Psoas muscle (tissue), 8 donors: ENCODE measurements at places on chromosomes 2 and 18. TPM values are rescaled to one million over a fixed set of nuclear protein-coding genes. Genes with fewer than 3 reads are reported as not detected.
A peak's percentile ranks its signal among the peaks of the same experiment; 100 is the strongest.

DNA sequence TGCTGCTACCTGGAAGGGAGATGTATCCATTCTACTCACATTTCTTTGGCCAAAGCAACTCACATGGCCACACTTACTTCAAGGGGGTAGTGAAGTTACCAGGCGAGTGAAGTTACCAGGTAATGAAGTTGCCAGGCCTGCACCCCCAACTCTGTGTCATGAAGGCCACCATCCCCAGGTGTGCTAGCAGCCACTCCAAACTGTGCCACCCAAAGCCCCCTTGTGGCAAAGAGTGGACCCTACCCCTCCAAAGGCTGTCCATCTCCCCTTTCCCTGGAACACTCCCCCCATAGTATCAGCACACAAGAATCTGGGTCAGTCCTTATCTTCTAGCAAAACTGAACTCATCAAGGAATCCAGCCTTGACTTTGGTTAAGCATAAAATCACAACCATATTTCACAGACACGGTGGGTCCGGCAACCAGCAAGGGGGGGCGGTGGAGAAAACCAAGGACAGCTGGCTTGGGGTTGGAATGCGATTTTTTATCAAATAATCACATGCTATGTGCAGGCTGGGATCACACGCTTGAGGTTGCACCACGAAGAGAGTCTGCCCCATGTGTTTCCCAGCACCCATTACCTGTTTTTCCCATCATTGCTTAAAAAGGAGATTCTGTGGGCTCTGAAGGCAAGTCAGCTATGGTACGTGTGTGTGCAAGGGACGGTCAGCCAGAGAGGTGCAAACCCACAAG, 60.9 kb downstream of the ZFP36L2 start:
- no peak for DNase-seq

DNA sequence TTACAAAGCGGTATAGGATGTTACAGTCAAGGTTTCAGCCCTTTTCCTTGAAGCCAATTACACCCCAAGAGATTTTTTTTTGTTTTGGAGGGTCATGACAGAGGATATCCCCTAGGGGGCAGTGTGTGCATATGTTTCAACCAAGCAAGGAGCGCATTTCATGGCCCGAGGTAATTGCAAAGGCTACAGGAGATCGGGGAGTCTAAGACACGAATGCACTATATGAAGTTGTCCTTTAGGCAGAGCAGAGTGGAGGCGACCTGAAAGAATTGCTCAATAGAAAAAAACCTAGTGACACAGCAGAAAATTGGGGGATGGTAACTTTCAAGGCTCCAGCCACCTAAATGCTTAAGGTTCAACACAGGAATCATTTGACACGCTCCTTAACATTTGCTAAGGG, 219.8 kb upstream of the PARD3B start:
- no peak for DNase-seq

- no peak for DNase-seq
These were observed 4.3 kb downstream of the LRP2 start for GRCh38 chr2:169358016-169358415.

- DNase-seq, result no peak
These were observed 24.8 kb upstream of the STARD7 start for GRCh38 chr2:96233436-96233835.

- DNase-seq, result peak; percentile 44
These were observed 114.7 kb downstream of the FAM210A start for GRCh38 chr18:13611601-13612195.

DNA sequence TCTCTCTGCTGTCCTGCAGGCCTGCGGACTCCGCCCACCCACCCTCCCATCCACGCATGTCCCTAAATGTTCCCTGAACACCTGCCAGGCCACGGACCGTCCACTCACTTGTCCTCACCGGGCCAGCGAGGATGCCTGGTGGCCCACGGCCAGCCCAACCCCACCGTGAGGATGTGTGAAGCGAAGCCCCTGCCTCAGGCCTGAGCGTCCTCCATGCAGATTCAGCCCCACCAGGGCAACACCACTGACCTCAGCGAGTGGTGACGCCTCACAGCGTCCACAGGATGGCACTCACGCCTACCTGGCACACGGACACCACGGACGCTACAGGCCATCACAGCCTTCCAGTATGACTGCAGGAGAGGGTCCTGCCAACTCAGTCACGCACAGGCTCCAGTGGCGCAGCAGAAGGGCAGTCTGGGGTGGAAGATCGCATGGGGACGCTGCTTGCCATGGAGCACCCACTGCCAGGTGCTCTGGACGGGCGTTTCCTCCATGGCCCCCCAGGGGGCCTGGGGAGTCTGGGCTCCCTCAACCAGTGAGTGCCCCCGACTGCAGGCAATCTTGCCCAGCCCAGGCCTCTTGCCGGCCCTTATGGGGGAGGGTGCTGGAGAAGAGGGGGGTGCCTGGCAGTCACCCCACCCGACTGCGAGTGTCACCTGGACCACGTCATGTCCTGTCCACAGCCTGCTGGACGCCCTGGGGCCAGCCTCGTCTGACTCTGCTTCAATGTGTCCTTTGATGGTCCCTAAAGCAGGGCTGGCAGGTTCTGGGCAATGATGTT, 25.4 kb downstream of the HDAC4 start:
- peak; percentile 60 for DNase-seq

- no peak for DNase-seq
These were observed 3.7 kb upstream of the ACKR3 start for GRCh38 chr2:236565879-236566402.

GRCh38 chr2:160465002-160465401, 28.6 kb downstream of the RBMS1 start:
- no peak for DNase-seq

GRCh38 chr2:17303054-17303453, 215.2 kb downstream of the RAD51AP2 start:
- DNase-seq, result no peak

DNA sequence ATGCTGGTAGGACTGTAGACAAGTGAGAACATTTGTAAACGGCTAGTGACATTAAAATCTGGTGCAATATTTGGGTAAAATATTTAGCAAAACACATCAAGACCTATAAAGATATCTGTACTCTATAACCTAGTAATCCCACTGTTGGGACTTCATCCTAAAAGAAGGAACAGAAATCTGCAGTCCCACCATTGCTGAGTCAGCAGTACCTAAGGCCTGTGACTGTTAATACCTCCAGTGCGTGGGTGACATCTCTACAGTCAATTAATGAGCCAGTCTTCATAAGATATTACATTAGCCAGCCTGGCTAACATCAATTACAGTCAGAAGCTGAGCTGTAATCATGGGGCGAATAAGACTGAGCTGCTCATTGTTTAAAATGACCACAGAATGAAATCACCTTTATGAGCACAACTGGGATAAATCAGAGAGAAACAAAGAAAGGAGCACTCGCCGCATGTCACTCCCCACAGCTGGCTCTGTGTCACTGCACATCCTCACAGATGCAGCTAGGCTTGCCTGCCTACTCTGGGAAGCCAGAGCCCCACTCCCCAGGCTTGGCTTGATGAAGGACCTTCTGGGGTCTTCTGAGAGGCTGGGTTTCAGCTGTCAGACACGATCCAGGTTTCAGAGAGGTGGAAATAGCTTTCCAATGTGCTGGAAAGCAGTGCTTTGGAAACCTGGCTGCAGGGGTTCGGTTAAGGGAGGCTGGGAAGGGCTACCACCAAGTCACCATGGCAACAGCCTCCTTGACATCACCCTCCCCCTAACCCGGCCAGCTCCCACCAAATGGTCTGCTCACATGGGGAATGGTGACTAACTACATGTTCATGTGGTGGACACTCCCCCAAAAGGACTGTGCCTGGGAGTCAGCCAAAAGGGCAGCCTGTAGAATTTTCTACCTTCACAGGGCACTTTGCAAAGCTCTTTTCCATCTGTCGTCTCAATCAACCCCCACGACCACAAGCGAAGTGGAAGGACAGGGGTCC, 145.0 kb downstream of the ZBTB7C start:
- no peak for DNase-seq

- DNase-seq, result no peak
These were observed 158.8 kb upstream of the WDSUB1 start for GRCh38 chr2:159445307-159445706.

GRCh38 chr2:98498703-98499440, 54.2 kb downstream of the INPP4A start:
- no peak for DNase-seq

DNA sequence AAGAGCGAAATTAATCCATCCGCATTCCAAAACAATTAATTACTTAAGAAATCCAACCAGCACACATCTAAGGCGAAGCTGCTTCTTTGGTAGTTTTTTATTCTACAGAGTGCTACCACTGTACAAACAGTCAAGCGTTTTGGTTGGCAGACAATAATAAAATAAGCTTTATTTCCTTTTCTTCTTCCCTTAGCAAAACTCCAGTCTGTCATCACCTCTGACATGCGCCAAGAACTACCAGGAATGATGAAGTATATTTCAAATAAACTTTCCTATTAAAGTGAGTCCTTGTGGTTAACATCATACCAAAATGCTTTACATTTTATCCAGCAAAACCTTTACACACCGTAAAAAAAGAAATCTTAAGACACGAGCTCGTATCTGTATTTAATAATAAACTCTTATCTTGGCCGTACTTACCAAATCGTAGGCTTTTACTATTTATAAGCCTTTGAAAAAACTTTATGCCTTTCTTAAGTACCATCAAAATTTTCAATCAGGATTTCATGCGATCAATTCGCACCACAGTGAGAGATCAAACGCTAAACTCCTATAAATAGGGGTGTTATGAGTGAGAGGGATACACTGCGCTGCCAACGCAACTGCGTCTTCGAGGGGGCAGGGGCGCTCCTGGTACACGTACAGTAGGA, 1.3 kb downstream of the ATL2 start:
- peak; percentile 74 for DNase-seq

DNA sequence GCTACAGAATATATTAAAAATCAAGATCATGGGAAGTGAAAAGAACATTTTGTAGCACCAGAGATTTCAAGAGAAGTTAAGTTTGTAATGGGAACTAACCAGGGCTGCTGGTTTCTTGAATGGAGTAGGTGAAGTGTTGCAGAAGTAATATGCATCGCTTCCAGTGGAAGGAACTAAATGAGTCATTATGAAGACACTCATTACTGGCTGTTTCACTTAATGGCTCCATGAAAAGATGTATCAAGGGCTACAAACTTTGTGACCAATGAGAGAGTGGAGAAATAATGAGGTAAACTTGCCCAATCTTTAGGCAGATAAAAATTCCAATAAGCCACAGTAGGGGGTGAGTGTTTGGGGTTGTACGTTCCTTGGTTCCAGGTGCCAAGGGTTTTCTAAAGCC, 380.4 kb upstream of the POU3F3 start:
- no peak for DNase-seq

DNA sequence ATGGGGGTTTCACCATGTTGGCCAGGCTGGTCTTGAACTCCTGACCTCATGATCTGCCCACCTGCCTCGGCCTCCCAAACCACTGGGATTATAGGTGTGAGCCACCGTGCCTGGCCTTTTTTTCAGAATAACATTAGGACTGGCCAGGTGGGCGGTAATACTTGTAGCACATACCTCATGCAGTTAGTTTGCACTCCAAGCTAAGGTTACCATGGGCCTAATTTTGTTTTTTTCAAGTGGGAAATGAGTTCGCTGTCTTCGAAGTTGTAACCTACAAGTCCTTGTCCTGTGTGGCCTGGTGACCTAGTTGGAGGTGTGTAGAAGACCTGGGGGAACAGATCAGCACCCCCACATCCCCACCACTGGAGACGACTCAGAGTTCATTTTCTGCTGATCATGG, 74.8 kb downstream of the LYPD1 start:
- no peak for DNase-seq

DNA sequence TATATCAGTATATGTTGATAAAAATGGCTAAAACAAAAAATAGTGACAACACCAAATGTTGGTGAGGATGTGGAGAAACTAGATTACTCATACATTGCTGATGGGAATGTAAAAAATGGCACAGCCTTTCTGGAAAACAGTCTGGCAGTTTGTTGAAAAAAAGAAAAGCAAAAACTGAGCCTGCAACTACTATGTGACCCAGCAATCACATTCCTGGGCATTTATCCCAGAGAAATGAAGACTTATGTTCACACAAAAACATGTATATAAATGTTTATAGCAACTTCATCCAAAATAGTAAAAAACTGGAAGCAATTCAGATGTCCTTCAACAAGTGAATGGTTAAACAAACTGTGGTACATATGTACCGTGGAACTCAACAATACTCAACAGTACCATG, 7.5 kb upstream of the KDSR start:
- no peak for DNase-seq

Gene TWSG1
- 7.5 TPM for total RNA-seq

Gene MBOAT2
- total RNA-seq, result 3.1 TPM

Gene LOXHD1
- total RNA-seq, result 0.13 TPM

Gene GPR45
- not detected for total RNA-seq

Gene SKOR2
- not detected for total RNA-seq

Gene SPDYA
- 0.24 TPM for total RNA-seq

Gene NYAP2
- total RNA-seq, result 0.56 TPM

Gene MEP1B
- total RNA-seq, result not detected

Gene VWA3B
- total RNA-seq, result not detected

Gene UGT1A5
- total RNA-seq, result not detected

Gene CLASP1
- 38.8 TPM for total RNA-seq

Gene MYOM1
- 388 TPM for total RNA-seq

Gene CASP10
- total RNA-seq, result 2.4 TPM

Gene ARHGAP28
- 2.1 TPM for total RNA-seq
